Tibial nerve (tissue), 4 donors: ENCODE measurements at places on chromosomes 6 and 20. TPM values are rescaled to one million over a fixed set of nuclear protein-coding genes. Genes with fewer than 3 reads are reported as not detected.

DNA sequence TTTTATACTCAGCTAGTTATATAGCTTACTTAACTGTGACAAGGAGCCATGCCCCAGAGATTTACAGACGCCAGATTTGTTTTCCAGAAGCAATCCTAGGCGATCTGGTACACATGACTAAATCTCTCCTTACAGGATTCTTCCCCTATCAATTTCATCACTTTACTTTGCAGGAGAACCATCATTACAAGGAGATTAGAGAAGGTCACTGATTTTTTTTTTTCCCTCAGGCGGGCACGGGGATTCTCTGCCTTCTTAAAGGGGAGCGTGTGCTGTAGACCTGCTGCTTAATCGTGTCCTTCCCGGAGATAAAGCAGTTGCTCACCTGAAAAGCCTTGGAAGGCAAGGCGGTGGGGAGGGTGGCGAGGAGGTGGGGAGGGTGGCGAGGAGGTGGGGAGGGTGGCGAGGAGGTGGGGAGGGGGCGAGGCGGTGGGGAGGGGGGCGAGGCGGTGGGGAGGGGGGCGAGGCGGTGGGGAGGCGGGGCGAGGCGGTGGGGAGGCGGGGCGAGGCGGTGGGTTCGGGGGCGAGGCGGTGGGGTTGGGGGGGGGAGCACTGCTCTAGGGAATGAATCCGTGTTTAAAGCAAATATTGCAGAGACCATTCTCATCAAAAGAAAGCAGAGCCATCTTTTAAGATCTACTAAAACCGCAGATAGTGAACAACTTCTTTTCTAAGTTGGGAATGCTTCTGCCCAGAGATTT is 14.3 kb upstream of the MRAP2 start:
- H3K36me3 ChIP-seq: no peaks in the 10 kb centered on the region
- H3K4me1 ChIP-seq: no peaks in the 10 kb centered on the region
- no peak overlapping the region for H3K4me3 ChIP-seq
- H3K27ac ChIP-seq: no peak overlapping the region

The APOM gene
- 0.90 TPM for total RNA-seq

- H3K27ac ChIP-seq: no peak overlapping the region
- H3K27me3 ChIP-seq: peaks cover 21% of the 10 kb centered on the region
- no peaks in the 10 kb centered on the region for H3K4me1 ChIP-seq
- H3K4me3 ChIP-seq: no peak overlapping the region
- no peaks in the 10 kb centered on the region for H3K36me3 ChIP-seq
- DNase-seq: peak; percentile 50
Observed at GRCh38 chr20:46132705-46133120, 14.6 kb downstream of the CD40 start.

DNA sequence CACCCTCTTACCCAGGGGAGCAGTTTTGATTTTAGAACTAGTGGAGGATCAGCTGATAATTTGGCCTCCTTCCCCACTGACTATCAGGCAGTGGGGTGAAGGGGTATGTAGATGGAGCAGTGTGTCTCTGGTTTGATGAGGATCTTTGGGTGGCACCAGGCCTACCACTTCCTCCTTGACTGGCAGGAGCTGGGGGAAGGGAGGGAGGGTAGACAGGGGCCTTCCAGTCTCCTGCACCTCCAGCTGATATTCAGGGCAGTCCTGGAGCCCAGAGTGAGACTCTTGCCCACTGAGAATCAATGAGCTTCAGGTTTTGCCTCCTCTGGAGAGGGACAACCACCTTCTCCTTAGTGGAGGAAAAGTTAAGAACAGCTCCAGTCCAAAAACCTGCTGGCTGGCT is 3.2 kb downstream of the DEF6 start:
- H3K4me3 ChIP-seq: no peak overlapping the region
- H3K27ac ChIP-seq: no peak overlapping the region
- no peak for DNase-seq
- peaks cover 31% of the 10 kb centered on the region for H3K4me1 ChIP-seq
- no peaks in the 10 kb centered on the region for H3K36me3 ChIP-seq
- no peaks in the 10 kb centered on the region for H3K27me3 ChIP-seq

The VARS1 gene
- total RNA-seq: 40.8 TPM

The ANGPT4 gene
- total RNA-seq: 1.2 TPM

DNA sequence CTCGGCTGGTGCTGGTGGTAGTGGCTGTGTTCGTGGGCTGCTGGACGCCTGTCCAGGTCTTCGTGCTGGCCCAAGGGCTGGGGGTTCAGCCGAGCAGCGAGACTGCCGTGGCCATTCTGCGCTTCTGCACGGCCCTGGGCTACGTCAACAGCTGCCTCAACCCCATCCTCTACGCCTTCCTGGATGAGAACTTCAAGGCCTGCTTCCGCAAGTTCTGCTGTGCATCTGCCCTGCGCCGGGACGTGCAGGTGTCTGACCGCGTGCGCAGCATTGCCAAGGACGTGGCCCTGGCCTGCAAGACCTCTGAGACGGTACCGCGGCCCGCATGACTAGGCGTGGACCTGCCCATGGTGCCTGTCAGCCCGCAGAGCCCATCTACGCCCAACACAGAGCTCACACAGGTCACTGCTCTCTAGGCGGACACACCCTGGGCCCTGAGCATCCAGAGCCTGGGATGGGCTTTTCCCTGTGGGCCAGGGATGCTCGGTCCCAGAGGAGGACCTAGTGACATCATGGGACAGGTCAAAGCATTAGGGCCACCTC is 8.8 kb downstream of the NPBWR2 start:
- H3K4me1 ChIP-seq: no peaks in the 10 kb centered on the region
- H3K4me3 ChIP-seq: no peak overlapping the region
- DNase-seq: no peak

DNA sequence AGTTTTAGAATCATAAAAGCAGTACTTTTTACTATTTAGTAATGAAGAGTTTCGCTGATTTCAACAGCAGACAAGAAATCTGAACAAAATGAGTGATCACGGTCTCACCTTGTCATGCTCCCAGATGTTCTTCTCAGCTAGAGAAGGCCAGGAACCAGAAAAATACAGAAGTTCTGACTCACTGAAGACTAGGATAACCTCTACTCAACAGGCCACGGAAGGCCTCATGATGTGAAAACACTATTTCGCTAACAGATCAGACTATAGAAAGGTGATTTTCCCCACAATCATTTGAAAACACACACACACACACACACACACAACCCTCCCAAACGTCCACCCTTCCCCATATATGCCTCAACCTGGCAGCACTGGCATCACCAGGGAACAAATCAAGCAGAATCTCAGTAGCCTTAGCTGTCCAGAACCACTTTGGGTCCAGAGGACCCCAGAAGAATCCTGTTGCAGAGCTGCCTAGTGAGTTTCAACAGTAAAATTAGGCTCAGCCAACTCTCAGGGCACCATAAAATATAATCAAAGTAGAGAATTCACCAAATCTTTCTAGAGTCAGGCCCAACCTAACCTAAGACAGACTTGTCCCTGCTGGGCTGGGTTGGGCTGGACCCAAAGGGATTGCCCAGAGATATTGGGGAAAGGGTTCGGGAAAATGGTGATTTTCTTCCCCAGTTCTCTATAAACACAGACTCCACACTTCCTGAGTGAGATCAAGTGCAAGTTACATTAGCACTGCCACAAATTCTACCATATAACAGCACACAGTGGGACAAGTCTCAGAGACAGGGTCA is 7.9 kb downstream of the EXOC2 start:
- H3K27ac ChIP-seq: peak overlapping the region; percentile 74
- no peak for DNase-seq
- H3K4me1 ChIP-seq: peaks cover 42% of the 10 kb centered on the region

DNA sequence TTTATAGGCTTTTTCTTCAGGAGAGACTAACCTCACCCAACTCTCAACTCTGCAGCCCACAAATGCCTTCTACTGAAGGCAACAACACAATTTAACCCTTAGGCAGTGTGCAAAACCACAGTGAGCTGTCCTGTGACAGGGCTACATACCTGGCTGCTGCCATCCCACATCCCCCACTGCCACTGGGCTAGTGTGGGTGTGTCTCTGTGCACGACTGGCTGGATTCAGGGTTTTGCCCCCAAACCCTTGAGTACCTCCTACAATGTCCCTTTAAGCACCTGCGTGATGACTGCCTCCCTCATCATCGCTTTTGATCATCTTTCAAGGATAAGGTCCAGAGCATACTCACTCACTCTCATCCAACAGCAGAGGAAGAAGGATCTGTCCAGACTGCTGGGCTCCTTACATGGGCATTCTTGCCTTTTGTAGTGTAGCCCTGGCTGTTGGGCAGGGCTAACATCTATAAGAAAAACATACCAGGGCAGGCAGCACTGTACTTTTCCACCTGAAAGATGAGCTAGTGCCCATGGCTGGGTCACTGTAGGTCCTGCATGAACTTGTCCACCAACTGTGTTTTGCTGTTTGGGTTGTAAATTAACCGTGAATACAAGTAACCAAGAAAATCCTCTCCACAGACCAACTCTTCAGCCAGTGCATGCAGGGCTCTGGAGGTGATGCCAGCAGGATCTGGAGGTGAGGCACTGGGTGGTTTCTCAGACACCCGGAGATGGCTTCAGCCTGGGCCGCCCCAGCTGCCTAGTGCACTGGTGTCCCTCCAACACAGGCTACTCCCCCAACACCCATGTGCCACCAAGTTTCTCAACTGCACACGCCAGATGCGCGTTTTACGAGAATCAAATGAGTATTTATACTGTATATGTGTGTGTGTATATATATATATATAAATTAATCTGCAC is 45.2 kb downstream of the PLCG1 start:
- no peaks in the 10 kb centered on the region for H3K36me3 ChIP-seq
- H3K27ac ChIP-seq: no peak overlapping the region
- H3K4me1 ChIP-seq: no peaks in the 10 kb centered on the region
- no peak overlapping the region for H3K4me3 ChIP-seq
- no peaks in the 10 kb centered on the region for H3K27me3 ChIP-seq

DNA sequence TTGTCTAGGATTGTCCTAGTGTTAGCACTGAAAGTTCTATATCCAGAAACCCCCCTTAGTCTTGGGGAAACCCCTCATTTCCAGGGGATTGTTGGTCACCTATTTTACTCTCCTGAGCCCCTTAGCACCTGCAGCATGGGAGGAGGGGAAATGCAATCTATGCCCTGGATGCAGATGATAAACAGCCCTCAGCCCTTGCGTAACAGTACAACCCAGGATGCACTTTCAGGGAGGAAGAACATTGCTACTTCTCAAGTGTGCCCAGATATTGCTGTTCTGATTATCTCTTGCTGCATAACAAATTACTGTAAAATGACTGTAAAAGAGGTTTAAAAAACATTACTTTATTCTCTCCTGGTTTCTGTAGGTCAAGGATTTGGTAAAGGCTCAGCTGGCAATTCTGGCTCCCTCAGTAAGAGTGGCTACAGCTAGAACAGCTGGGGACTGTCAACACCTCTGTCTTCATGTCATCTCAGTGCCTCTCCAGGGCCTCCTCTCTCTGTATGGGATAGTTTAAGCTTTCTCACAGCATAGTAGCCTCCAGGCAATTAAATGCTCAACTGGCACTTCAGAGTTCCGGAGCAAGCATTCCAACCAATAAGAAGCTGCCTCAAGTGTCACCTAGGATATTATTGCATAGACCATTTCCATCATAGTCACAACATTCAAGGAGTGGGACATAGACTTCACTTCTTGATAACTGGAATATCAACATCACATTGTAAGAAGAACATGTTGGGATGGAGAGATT is 117.8 kb upstream of the FOXO3 start:
- H3K27me3 ChIP-seq: no peaks in the 10 kb centered on the region
- no peak overlapping the region for H3K4me3 ChIP-seq
- DNase-seq: no peak
- no peak overlapping the region for H3K27ac ChIP-seq

The NEU1 gene
- total RNA-seq: 44.6 TPM

The NOL4L gene
- total RNA-seq: 22.3 TPM

GRCh38 chr6:46794068-46794467 is 879 bp downstream of the MEP1A start:
- no peaks in the 10 kb centered on the region for H3K36me3 ChIP-seq
- no peak overlapping the region for H3K4me3 ChIP-seq
- no peaks in the 10 kb centered on the region for H3K4me1 ChIP-seq
- H3K27ac ChIP-seq: no peak overlapping the region
- H3K27me3 ChIP-seq: no peaks in the 10 kb centered on the region

DNA sequence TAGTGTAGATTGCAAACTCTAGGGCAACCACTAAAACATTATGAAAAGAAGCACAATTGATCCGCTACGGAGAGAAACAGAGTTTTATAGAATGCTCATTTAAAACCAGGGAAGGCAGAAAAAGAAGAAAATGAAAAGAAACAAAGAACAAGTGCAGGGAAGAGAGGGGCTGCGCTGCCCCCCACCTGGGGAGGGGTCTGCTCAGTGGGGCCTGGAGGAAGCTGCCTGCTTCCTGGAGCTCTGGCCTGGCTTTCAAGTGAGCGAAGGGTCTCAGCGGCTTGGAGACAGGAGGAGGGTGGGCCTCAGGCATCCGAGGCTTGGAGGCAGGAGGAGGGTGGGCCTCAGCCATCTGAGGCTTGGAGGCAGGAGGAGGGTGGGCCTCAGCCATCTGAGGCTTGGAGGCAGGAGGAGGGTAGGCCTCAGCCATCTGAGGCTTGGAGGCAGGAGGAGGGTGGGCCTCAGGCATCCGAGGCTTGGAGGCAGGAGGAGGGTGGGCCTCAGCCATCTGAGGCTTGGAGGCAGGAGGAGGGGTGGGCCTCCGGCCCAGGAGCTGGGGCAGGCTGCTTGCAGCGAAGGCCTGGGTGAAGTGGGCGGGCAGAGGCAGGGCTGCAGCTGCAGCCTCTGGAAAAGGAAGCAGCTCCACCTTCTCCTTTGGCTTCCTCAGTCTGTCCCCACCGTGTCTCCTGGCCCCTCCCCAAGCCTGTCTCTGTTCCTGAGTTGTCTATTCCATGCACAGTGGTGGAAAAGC is 406.3 kb downstream of the TAF4 start:
- no peak for DNase-seq
- no peaks in the 10 kb centered on the region for H3K4me1 ChIP-seq
- H3K4me3 ChIP-seq: no peak overlapping the region
- H3K27me3 ChIP-seq: no peaks in the 10 kb centered on the region

DNA sequence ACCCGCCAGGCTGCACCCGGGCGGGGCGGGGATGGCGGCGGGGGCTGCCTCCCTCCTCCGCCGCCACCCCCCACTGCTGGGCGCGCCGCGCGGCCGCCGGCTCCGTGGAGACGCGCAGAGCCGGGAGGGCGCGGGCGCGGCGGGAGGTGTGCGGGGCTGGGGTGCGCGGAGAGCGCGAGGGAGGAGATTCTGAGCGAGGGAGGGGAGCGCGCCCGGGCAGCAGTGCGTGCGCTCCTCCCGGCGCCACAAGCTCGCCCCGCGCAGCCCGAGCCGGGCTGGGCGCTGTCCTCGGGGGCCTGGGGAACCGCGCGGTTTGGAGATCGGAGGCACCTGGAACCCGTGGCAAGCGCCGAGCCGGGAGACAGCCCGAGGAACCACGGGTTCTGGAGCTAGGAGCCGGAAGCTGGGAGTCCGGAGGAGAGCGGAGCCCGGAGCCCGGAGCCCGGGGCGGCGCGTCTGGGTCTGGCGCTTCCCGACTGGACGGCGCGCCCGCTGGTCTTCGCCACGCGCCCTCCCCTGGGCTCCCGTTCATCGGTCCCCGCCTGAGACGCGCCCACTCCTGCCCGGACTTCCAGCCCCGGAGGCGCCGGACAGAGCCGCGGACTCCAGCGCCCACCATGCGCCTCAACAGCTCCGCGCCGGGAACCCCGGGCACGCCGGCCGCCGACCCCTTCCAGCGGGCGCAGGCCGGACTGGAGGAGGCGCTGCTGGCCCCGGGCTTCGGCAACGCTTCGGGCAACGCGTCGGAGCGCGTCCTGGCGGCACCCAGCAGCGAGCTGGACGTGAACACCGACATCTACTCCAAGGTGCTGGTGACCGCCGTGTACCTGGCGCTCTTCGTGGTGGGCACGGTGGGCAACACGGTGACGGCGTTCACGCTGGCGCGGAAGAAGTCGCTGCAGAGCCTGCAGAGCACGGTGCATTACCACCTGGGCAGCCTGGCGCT is at the start of gene NTSR1:
NTSR1 (plus strand) TSS at position 246 of the 946 bp plus-strand sequence; CDS start at position 618, 372 bp downstream.
- H3K4me1 ChIP-seq: no peaks in the 10 kb centered on the region
- no peak for DNase-seq
- no peak within 1 kb of the TSS for H3K4me3 ChIP-seq
- H3K27ac ChIP-seq: no peak within 1 kb of the TSS
